ENCODE measurements at places on chromosomes 2 and 18.

DNA sequence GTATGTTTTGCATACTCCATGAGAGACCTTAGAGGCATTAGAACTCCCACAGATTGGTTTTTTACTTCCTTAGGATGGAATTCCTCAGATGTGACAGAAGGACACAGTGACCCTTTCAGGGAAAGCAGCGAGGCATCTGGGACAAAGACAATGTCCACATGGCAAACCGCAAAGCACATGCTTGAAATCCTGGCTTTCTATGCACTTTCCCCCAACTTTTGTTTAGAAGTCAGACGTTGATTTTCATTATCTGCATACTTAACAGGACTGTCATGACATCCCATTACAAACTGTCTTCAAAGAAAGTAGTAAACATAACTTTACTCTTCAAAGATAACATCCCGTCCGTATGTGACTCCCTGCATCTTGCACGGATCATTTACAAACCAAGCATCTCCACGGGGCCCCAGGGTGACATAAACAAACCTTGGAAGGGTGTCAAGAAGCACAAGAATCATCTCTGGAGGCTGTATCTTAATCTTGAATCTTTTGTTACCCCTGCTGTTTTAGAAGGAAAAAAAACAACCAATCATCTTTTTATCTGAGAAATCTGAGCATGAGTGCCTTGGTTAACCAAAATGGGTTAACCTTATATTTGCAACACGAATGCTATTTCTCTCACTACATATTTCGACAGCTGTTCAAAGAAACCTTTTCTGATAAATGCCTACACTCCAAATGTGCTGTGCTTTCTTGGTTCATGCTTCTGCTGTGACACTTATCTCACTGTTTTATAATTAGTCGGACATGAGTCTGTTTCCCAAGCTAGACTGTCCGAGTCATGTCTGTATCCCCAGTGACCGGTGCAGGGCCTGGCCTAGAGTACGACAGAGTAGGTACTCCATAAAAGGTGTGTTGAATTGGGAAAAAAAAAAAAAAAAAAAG is 90.8 kb downstream of the CCBE1 start:
- no peak for DNase-seq

DNA sequence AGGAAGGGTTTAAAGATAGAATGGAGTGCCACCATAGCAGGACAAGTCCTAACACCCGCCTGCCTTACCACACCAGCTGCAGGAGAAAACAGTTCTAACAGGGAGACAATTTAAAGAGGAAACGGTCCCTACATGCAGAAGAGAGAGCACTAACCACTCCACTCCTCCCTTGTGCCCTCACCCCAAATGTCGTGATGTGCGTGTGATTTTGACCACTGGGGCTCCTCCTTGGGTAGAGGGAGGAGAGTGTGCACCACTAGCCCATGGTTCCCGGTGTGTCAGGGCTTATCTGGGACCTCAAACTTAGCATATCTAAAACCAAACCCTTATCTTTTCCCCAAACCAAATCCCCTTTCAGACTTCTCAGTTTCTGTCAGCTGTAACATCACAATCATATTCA is 105.5 kb upstream of the CCDC68 start:
- no peak for DNase-seq

GRCh38 chr2:151840216-151841046 is 12.2 kb upstream of the ARL5A start:
- no peak for DNase-seq

GRCh38 chr2:100898035-100898665 is 78.2 kb downstream of the NPAS2 start:
- no peak for DNase-seq

- no peak for DNase-seq
Observed at GRCh38 chr2:63827749-63828148, 13.9 kb upstream of the UGP2 start.

- no peak for DNase-seq
Observed at GRCh38 chr2:20223407-20224163, 1.3 kb downstream of the SDC1 start.

GRCh38 chr2:135685361-135685760 is 56.3 kb upstream of the UBXN4 start:
- DNase-seq, result no peak

- DNase-seq, result no peak
Observed at GRCh38 chr18:57447154-57447621, 12.0 kb downstream of the ONECUT2 start.

- DNase-seq, result no peak
Observed at GRCh38 chr2:105784589-105784988, 39.9 kb downstream of the NCK2 start.

GRCh38 chr2:73952499-73953446 is 26.1 kb downstream of the DGUOK start:
- no peak for DNase-seq

DNA sequence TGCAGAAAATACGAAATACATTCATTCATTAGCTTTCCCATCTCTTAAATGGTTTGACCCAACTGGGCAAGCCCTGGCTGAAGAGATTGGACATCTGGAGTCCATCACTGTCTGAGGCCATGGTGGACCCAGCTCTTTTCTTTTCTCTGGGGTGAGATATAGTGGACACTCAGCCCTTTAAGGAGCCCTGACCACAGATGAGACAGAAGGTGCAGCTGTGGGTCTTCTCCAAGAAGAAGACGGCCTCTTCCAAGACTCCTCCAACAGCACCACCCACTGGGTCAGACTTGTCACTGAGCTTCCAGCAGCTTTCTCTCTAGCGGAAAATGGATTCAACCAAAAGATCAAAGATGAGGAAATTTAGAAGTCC is 27.2 kb downstream of the TWIST2 start:
- no peak for DNase-seq

GRCh38 chr2:39657287-39657937 is 8.3 kb upstream of the TMEM178A start:
- DNase-seq, result no peak

DNA sequence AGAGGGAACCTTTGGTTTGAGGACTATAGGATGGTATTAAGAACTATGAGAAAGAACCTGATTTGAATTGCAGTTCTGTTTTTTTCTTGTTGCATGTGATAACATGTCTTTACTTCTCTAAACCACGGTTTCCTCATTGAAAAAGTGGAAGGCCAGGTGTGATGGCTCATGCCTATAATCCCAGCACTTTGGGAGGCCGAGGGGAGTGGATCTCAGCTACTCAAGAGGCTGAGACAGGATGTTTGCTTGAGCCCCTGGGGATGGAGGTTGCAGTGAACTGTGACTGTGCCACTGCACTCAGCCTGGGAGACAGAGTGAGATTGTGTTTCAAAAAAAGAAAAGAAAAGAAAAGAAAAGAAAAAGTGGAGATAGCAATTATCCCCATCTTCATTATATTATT is 32.3 kb downstream of the SCN9A start:
- DNase-seq, result no peak

GRCh38 chr2:221758076-221758475 is 186.0 kb upstream of the EPHA4 start:
- DNase-seq, result no peak

DNA sequence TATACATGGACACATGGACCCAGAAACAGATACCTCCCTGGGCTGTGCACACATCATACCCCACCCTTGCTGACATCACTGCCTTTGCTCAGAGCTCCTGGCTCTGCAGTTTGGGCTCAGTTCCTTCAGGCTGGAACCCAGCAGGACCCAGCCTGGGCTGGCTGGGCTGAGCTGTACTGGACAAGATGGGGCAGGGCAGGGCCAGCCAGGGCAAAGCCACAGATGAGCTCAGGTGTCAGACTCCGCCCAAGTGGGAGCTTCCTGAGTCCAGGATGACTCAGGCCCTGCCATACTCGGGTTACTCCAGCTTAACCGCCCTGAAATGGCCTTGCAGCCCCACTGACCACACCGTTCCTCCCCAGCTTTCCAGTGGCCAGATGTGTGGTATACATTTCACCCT is 284.9 kb downstream of the OSR1 start:
- no peak for DNase-seq

DNA sequence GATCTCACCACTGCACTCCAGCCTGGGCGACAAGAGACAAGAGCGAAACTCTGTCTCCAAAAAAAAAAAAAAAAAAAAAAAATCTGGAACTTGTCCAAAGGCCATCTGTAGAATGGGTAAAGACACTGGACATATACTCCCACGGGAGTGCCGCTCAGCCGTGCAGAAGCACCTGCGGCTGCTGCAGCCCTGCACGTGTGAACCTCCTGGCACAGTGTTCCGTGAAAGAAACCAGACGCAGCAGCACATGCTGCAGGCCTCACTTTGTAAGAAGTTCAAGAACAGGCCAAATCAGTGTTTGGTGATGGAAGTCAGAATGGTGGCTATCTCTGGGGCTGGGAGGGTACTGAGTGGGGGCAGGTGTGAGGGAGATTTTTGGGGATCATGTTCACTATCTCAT is 6.5 kb downstream of the CHRND start:
- no peak for DNase-seq

DNA sequence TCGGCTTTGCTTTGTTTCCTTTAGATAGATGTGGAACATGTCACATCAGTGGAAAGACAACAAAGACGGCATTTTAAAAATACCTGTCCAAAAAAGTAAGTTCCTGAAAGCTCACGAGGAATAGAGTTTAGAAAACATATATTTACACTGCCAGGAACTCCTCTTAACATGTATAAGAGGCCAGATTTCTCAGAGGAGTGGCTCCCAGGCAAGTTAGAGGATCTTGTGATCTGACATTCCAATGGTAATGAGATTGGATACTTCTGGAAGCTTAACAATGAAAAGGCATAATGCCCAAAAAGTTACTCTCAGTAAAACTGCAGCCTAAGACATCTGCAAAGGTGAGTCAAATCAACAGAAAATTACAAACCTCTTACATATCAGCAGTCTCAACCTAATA is 77.1 kb downstream of the CYRIA start:
- no peak for DNase-seq

- DNase-seq, result no peak
Observed at GRCh38 chr2:42834161-42834560, 41.8 kb upstream of the HAAO start.

DNA sequence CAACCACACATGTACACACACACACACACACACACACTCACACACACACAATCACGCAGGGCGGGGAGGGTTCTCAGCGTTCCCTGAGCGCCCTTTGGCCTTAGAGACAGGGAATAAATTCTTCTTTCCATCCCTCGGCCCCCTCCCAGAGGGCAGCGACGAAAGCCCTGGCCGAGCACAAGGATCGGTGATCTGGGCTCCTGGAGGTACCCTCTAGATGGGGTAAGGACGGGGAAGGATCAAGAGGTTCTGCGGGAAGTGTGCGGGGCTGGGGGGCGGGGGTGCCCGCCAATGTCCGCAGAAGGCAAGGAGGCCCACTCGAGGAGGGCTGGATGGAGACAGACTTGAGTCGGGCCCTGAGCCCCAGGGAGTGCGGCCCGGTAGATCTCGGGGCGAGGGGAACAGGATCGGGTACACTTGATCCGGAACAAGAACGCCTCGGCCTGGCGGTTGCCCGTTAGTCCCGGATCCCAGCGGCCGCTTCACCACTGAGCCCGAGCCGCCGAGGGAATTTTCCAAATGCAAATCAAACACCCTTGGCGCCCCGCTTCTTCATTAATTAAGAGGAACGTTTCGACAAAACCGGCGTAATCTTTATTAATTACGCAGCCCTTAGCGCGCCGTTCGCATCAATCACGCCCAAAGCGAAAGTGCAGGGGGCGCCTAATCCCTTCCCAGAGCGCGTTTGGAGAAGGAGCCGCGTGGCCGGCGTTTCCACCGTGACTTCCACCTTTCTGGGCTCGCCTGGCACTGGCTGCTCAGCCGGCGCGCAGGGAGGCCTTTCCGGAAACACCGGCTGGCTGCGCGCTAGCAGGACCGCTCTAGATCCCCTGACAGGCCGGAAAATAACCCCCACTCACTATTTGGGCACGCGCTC is 7.0 kb upstream of the PAX3 start:
- no peak for DNase-seq

GRCh38 chr18:47883771-47884413 is 46.6 kb downstream of the SMAD2 start:
- no peak for DNase-seq

GRCh38 chr18:73136134-73136533 is 268.3 kb upstream of the NETO1 start:
- no peak for DNase-seq

GRCh38 chr2:237631007-237631785 is 3.8 kb downstream of the LRRFIP1 start:
- DNase-seq, result no peak

DNA sequence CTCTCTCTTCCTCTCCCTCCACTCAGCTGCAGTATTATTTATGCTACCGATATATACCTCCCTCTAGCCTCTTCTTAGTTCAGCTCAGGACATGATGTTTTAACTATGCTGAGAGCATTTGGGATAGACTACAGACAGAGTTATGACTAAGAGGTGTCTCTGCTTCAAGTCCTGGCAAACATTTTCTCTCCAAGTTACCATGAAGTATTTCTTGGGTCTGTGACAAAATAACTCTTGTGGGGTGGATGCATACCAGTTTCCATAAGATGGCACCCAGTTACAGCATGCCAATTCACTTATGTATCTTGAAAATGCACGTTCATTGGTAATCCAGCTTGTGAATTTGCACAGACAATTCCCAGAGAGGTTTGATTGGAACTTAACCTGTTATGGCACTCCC is 737.6 kb downstream of the SLC4A3 start:
- no peak for DNase-seq

DNA sequence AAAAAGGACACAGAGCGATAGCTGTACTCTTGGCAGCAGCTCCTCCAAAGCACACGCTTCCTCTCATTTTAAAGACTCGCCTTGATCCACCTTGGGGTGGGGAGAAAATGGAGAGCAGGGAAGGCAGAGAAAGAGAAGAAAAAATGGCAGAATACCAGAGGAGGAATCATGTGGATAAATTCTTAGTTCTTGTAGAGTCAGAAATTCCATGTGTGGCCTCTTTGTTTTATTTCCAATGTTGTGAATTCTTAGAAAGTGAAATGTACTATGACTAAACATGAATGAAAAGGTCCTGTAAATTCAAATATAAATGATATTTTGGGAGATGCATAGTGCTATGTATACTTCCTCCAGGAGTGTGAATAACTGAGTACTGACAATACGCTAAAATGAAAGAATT is 89.7 kb upstream of the SESTD1 start:
- no peak for DNase-seq

GRCh38 chr2:62547854-62548253 is 41.9 kb upstream of the TMEM17 start:
- DNase-seq, result no peak

- DNase-seq, result no peak
Observed at GRCh38 chr2:129297430-129297829, 682.0 kb upstream of the RAB6C start.

DNA sequence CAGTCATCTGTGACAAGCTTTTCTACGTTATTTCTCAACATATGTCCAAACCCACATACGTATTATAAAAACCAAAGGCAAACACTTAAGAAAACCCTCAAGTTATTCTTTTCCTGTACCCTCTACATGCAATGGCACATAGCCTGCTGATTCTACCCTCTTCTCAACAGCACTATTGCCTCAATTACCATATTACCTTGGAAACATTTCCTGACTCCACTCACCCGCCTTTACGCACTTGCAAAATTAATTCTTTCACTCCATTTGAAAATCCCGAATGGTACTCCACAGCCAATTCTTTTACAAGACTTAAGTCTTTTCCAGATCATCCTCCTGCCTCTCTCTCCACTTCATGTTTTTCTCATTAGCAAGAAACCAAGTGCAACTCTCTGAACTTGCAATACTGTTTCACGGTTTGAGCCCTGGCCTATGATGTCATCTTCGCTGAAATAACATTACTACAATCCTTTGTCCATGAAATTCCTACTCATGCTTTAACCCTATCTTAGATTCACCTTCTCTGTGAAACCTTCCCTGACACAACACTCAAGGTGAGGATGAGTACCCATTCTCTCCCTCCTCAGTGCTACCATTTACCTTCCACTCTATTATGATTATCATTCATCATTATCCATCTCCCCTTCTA is 29.0 kb downstream of the SESTD1 start:
- DNase-seq, result no peak
